ENCODE measurements at places on chromosomes 5 and 9. TPM values are rescaled to one million over a fixed set of nuclear protein-coding genes. Genes with fewer than 3 reads are reported as not detected.
A peak's percentile ranks its signal among the peaks of the same experiment; 100 is the strongest.

- no peak for DNase-seq
Measured at GRCh38 chr5:128574041-128574440, 36.0 kb upstream of the FBN2 start.

PARP8 gene
- 7.1 TPM for total RNA-seq

DNA sequence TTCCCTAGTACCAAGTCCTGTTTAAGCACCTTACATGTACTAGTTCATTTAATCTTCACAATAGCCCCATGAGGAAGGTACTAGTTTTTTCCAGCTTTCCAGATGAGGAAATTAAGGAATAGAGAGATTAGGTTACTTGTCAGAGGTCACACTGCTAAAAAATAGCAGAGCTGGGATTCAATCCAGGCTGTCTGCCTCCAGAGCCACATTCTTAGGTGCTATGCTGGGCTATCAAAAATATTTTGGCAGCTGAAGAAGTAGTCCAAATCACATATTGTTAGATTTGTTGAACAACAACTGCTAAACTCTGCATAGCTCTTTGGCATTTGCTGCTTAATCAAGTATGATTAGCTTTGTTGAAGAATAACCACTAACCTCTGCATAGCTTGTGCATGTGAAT, 591.5 kb upstream of the KLF4 start:
- no peak for DNase-seq

NMUR2 gene
- not detected for total RNA-seq

- DNase-seq = peak; percentile 96
Measured at GRCh38 chr9:132354637-132355355, at the start of gene SETX. SETX (minus strand) TSS chr9:132354986; CDS start chr9:132349428, 5,558 bp downstream.

- DNase-seq = no peak
Measured at GRCh38 chr5:109298794-109299193, 111.0 kb downstream of the PJA2 start.

- no peak for DNase-seq
Measured at GRCh38 chr9:108671794-108672193, 184.0 kb downstream of the ACTL7B start.

GRCh38 chr5:90983148-90983547, 400.0 kb downstream of the ARRDC3 start:
- no peak for DNase-seq

SV2C gene
- 0.24 TPM for total RNA-seq

DNA sequence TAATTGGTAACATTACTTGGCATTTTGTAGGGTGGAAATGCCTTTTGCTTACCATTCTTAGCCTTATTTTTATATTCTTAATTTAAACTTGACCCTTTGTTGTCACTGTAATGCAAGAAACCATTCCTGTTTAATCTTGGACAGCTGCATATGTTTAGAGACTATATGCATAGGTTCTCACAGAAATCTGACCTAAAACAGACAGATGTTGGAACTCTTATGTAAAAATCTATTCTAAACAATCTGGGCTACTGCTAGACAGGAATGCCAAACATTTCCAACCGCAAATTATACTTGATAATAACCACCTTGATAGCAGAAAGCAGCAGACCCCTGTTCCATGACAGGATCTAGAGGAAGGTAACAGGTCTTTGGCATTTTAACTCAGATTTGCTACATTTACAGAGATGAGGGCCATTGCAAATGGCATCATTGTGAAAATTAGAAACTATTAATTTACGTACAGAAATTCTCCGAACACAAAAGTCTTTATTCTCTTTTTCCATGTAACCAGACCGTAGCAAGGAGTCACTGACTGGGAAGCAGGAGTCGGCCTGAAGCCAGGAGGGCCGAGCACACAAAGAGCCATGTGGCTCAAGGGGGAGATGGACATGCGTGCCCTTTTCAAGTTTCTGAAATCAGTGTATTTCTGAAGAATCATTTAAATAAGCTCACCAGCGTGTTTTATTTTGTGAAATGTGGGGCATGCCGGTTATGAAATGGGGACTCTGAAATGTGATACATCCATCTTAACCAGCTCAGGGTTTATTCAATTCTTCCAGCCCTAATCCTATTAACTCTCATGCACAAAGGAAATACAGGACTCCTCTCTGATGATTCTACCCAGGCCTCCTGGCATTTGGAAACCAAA, 139.3 kb downstream of the AOPEP start:
- DNase-seq = no peak

Measured in left colon (tissue), 2 donors.